Activated CD8-positive, alpha-beta memory T cell treated with anti-CD3 and anti-CD28 coated beads for 48 hours (primary cell): ENCODE measurements at places on chromosomes 1 and 21.

GRCh38 chr1:235929216-235929615, 62.5 kb upstream of the LYST start:
- DNase-seq: no peak

DNA sequence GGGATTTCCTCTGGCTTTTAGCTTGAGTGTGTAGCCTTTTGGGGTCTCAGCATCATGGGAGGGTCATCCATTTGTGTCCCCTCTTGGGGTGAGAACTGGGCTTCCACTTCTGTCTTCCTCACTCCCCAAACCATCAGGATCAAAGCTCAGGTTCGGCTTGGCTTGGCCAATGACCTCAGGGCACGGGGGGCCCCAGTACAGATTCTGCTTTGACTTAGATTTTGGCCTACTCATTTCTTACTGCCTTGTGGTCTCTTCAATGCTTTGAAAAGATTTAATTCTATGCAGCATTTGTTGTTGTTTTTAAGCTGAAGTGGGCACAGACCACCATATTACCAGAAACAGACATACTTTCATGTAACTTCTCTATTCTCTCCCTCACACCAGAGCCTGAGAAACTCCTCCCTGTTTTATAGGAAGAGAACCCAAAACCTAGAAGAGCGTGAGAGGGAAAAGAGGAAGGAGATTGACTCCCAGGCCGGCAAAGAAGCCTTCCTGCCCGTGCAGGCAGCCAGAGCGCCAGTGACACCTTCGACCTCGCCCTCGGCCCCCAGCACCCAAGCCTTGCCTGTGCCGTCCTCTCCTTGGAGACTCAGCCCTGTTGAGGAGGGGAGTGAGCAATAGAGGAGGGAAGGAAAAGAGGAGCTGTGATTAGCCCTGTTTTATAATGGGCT, 1.9 kb upstream of the S100A3 start:
- no peak for DNase-seq

GRCh38 chr21:32545948-32546441, 39.3 kb downstream of the TCP10L start:
- DNase-seq: no peak

DNA sequence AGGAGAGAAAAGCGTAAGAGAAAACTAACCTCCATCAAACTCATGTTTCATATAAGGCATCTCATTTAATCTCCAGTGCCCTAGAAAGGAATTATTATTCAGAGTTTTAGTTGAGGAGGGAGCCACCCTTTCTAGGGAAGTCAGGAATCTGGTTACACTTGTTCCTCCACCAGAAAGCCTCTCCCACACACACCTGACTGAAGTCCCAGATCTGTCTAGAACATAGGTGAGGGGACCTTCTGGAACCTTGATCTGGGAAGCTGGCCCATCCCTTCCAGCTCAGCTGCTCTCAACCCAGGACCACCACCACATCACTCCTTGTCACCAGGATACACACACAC, 1.9 kb upstream of the DENND2D start:
- no peak for DNase-seq

GRCh38 chr1:40710581-40711315, 19.2 kb downstream of the NFYC start:
- DNase-seq: no peak

DNA sequence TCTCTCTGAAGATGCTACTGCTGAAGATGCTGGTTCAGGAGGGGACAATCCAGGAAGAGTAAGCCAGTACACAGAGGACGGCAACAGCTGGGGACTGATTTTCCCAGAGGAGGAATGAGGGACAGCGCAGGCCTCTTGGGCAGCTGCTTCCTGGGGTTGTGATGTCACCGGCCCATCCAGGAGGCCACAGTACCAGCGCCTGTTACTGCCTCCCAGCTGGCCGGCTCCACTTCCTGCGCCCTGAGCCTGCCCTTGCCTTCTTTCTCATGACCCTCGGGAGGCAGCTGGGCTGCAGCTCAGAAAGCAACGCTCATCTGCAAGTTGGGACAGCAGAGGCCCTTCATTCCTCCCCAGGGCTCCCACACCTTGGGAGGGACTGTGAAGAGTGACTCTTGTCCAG, 21.9 kb upstream of the ID3 start:
- no peak for DNase-seq

GRCh38 chr1:204461331-204462228, 33.0 kb downstream of the PIK3C2B start:
- DNase-seq: no peak

GRCh38 chr1:172809750-172810149, 150.8 kb downstream of the FASLG start:
- no peak for DNase-seq

DNA sequence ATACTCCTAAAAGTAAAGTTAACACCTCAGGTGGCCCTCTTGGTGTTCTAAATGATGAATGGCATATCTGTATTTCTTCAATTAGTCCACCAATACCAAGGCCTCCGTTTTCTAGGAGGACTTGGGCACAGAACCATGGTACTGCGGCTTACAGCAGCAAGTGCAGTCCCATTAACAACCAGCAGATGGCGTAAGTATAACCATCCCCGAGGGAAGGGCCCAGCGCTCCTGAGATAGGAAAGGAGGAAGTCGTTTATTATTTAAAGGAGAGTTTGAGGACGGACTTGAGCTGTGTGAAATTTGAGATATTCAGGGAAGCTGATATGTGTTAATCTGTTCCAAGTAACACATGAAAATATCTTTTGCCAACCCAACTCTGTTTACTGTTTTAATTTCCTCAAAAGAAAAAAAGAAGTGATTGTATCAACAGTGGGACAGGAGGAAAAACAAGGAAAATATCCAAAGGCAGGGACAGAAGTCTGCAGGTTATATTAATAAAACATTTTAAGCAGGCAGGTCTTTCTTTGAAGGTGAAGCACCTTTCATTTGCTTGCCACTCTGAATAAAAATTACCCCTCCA, 37.7 kb upstream of the KCNJ15 start:
- DNase-seq: peak; percentile 54

- DNase-seq: no peak
Observed at GRCh38 chr1:244466724-244467123, 5.7 kb downstream of the CATSPERE start.

GRCh38 chr1:18557621-18558465, 72.8 kb upstream of the PAX7 start:
- no peak for DNase-seq

DNA sequence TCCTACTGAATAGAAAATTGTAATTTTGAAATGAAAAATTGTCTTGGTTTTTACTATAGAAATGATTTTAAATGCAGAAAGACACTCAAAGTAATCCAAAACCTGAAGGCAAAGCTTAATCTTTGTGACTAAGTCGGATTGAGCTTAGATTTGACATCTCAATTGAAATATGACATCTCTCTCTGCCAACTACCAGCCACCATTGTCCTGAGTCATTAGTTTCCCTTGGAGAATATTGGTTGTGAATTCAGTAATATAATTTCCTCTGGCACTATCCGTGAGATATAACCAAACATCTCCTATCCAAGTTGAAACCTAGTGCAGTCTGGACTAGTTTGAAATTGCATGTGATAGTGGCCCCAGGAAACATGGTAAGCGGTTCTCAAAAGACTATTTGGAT, 37.1 kb downstream of the PLA2G4A start:
- DNase-seq: no peak

DNA sequence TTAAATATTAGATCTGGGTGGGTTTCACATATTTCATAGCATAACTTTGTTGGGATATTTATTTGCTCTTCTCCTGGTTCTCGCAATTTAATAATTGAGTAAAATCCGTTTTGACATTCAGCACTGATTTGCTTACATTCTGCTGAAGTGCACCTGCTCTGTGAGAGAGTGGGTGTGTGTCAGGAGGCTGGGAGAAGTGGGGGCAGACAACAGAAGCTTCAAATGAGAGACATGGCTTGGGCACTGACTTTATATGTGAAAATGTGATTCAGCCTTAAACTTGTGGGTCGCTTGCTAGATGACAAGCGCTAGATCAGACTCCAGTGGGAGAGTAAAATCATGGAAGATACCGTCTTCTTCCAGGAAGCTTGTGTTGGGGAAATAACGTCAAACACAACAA, 32.4 kb upstream of the KCNA2 start:
- no peak for DNase-seq

- no peak for DNase-seq
Observed at GRCh38 chr1:209625791-209626285, 26.4 kb downstream of the LAMB3 start.

DNA sequence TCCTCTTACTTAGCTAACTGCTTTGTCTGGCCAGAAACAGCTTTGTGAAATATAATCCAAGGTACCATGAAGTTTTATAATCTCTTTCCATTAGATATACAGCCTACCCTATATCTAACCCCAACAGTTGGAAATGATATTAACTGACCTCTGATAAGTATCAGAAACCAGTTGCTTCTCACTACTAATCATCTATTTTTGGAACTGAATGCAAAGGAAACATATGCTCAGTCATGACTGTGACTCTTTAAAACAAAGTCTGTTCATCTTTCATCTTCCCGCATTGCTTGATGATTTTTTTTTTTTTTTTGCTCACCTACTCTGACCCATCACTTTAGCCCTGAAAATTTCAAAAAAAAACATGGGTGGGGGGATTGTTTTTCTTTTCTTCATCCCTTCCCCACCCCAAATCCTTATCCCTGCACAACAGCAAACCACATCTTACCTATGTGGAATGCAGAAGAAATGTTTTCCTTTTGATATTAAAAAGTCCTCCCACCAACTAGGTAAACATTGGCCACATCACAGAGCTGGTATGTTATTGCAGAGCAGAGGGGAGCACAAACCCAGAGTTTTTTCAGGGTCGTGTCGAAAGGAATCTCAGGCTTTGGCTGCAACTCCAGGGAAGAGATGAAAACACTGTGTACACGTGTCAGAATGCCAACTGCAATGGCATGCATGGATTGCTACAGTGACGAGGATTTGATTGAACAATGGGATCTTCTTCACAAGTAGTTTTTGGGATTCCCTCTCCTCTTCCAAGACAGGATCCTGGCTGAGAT, 137.3 kb downstream of the SLC30A10 start:
- no peak for DNase-seq
